ENCODE measurements at places on chromosomes 6 and 20.

DNA sequence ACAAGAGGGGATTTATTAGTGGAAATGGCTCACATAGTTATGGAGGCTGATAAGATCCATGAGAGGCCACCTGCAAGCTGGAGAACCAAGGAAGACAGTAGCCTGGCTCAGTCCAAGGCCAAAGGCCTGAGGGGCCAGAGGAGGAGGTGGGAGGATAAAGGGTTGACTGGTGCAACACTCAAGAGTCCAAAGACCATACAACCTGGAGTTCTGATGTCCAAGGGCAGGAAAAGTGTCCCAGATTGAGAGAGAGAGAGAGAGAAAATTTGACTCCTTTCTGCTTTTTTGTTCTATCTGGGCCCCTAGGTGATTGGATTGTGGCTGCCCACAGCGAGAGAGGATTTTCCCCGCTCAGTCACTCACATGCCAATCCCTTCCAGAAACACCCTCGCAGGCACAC, 8.0 kb downstream of the HLA-F start:
- DNase-seq, result no peak

DNA sequence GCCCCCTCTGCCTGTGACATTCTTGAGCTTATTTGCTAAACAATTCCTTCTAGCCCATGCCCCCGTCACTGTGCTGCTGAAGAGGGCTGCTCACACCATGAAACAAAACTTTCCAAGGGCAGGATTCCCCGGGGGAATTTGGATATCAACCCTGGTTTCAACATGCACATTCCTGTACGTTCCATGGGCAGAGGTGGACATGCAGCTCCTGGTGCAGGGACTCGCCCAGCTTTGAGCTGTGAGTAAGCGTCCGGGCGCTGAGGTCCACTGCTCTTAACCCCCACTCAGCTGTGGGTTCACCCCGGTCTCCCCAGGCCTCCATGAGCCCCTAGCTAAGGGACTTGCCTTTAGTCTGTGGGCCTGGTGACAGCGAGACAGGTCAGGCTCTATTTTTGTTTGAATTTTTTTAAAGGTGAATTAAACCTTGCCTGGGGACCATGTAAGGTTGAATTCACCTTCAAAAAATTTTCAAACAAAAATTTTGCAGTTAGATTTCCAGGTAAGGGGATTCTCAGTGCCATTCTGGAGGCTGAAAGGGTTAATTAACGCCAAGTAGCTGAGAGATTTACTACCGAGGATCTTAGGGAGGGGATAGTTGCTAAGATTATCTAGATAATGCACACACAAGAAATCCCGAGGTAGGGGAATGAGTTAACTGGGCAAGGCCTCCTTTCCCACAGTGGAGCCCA, 70.3 kb upstream of the SLC22A23 start:
- DNase-seq, result no peak

DNA sequence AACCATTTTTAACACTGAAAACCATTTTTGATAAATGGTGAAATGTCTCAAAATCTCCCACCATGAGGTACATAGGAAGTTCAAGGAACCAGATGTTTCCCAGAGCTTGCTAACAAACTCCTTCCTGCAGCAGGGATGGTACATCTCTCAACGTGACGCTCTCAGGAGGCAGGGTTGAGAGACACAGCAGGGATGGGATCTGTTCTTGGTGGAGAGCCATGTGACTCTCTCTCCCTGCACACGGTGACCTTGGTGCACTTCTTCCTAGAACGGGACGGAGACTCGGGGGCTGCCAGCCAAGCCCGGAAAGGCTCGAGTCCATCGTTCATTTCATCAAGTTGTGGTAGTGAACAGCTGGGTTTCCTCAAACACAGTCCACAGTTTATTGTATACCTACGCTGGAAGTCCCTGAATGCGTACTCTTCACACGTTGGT, 94.2 kb downstream of the FAM50B start:
- no peak for DNase-seq

- DNase-seq, result no peak
These were observed 4.2 kb upstream of the ZDHHC14 start for GRCh38 chr6:157376706-157377230.

DNA sequence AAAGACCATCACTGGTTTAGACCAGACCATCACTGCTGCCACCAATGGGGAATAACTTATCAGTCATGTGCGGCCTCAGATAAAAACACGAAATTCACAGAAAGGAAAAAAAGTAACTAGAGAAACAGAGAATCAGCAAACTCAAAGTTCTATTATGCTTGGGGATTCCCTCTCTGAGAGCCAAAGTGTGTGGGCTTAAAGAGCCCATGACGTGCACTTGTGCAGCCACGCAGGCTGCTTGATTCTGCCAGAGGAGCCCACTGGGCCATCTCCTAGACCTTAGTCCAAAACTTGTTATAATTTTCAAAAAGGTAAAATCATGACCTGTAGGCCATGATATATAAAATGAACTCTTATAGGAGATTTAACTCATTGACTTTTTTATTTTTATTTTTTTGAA, 15.2 kb downstream of the RAB44 start:
- DNase-seq, result no peak

GRCh38 chr20:38214256-38215193, 46.0 kb downstream of the KIAA1755 start:
- no peak for DNase-seq

DNA sequence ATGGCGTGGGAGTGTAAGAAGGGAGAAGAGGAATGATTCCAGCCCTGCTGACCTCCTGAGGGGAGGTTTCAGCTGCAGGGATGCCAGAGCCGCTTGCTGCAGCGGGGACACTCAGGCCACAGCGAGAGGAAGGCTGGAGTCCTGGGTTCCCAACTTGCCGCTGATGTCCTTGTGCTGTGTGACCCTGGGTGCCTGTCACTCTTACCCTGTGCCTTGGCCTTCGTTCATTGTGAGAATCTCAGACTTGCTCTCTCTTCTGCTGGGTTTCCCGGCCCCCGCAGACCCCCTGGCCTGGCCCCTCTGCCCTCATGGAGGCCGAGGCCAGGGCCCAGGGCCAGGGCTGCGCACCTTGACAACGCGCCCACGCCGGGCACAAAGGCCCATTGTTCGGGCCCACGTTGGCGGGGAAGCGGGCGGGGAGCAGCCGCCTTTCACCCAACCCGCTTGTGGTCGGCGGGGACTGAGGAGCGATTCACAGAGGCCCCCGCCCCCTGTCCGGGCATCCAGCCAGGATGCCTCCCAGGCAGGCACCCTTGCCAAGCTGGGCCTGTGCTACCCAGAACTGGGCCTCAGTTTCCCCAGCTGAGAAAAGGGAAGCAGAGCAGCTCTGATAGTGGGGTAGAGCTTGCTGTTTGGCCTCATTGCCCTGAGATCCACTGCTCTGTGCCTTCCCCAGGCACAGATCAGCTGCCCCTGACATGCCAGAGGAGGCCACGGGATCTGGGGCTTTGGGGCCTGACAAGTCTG, 52.4 kb downstream of the CEBPB start:
- DNase-seq, result no peak

GRCh38 chr20:38173237-38174156, 8.4 kb upstream of the TGM2 start:
- no peak for DNase-seq

GRCh38 chr6:131419702-131420101, 153.3 kb upstream of the ARG1 start:
- no peak for DNase-seq

DNA sequence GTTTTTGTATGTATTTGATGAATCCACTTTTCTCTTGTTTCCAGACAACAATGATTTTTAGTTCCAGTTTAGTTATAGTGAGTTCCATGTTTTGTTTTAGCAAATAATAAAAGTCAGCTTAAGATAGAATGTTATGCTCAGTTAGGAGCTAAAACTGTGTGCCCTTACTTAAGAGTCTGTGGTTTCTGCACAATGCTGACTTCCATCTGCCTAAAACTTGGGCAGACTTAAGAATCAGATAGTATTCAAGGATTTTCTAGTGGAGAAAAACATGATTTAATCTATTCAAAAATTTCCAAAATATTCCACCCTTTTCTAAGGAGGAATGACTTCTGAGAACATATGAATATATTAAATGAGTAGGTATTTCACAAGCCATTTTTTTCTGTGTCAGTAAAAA, 32.8 kb downstream of the LAMA4 start:
- no peak for DNase-seq

DNA sequence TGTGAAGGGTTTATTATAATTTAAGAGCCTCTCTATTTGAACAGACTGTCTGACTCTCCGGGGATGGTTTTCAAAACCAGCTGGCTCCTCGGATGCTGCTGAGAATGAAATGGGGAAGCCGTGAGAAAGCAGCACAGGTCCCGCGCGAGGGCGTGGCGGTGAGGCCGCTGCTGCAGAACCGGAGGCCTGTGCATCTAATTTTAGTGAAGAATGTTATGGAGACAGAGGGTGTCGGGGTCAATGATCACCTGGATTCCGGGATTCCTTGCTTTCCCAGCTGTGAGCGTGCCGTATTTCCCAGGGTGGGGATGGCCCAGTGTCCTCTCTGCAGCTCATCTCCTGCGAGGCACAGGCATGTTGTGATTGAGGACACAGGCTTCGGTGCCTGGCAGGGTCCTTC, 348.0 kb downstream of the CDH4 start:
- DNase-seq, result no peak

- no peak for DNase-seq
These were observed 694.7 kb downstream of the HTR1B start for GRCh38 chr6:76768556-76768955.

- DNase-seq, result no peak
These were observed 3.8 kb downstream of the TRAF3IP2 start for GRCh38 chr6:111601886-111602285.

DNA sequence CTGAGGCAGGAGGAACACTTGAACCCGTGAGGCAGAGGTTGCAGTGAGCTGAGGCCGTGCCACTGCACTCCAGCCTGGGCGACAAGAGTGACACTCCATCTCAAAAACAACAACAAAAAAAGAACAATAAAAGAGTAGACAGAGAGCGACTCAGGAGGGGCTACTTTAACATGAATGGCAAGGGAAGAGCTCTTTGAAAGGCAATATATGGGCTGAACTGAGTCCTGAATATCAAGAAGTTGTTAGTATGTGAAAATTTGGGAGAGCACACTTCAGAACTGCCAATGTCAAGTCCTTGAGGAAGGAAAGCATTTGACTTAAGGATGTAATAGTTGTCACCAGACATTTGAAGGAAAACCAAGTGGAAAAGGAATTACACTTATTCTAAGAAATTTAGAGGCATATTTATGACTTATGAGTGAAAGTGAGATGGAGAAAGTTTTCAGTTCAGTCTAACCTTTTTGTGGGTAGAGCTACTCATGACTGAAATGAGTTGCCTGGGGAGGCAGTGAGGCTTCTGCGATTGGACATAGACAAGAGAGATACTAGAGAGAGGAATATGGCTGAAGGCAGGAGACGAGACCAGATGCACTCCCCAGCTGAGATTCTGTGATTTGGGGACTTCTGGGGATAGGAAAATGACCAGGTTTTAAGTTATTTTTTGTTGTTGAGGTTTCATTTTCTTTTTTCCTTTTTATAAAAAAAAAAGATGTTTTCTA, 48.6 kb upstream of the SLC16A10 start:
- no peak for DNase-seq

- no peak for DNase-seq
These were observed 19.0 kb downstream of the VAPB start for GRCh38 chr20:58407966-58408557.

DNA sequence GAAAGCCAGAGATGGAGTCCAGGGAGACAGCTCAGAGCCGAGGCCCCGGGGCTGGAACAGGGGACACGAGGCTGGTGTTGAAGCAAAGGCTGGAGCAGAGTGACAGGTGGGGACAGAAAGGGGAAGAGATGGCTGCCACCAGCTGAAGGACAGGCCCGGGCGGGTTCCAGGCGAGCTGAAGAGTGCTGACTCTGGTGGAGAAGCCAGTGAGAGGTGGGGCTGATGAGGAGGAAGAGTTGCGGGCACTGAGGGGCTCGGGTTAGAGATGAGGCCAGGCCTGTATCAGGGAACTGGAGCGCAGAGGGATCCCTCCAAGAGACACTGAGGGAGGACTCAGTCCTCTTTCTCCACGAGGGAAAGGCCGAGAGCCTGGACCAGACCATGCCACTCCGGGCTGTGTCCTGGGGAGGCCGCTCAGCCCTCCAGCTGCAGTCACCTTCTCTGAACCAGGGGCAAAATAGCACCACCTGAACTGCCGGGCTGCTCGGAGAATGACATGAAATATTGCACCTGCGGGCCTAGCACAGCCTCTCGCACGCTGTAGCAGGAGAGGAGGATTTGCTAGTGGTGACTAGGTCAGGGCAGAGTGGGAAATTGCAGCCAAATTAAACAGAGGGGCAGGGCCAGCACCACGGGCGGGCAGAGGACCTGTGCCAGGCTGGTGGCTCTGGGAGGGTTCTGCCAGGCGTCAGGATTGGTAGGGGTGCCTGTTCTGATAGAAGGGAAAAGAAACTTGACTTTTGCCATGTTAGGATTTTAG, 175.9 kb downstream of the ZDHHC14 start:
- DNase-seq, result no peak

DNA sequence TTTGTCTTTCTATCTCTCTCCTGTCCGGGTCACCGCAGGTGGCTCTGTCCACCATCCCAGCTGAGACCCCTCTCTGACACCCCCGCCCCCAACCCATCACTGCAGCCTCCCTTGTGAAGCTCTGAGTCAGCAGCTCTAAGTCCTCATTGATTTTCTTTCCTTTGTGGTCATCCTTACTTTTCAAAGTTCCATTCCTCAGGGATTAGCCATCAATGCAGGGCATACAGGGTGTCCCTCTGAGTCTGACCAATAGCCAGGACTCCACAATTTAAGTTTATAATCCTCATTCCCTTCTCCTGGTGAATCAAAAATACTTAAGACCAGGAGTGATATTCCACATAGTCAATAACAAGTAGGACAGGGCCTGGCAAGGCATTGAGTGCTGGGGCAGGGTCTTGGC, 333.3 kb upstream of the CNR1 start:
- DNase-seq, result no peak

- no peak for DNase-seq
These were observed 591.7 kb upstream of the NRSN1 start for GRCh38 chr6:23534351-23534750.

- no peak for DNase-seq
These were observed 30.3 kb downstream of the SAMD5 start for GRCh38 chr6:147538821-147539220.

- DNase-seq, result no peak
These were observed 46.1 kb downstream of the RAB44 start for GRCh38 chr6:36743538-36744303.

GRCh38 chr20:59007665-59008511, 834 bp upstream of the CTSZ start:
- no peak for DNase-seq

- no peak for DNase-seq
These were observed 295.9 kb downstream of the GMDS start for GRCh38 chr6:1949538-1949937.

DNA sequence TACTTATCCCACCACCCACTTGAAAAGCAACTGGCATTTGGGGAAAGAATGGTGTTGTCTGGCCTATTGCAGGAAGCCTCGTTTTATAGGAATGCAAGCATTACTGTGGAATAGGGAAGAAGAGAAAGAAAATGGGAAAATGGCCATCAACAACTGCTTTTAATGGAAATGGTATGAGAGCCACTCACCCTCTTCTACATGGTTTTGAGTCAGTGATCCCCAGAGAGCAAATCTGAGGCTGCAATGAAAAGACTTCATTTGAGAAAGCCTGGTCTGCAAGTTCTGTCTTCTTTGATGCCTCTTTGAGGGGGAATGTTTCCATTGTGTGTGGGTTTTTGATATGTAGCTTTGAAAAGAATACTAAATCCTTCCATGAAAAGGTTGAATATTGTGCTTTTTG, 172.3 kb upstream of the HDDC2 start:
- DNase-seq, result no peak

All from CMK (cell line).